Fibroblast of gingiva (primary cell): ENCODE measurements at places on chromosomes 12 and 14.

- DNase-seq: no peak
These were observed 165.5 kb upstream of the DYRK2 start for GRCh38 chr12:67482751-67483661.

DNA sequence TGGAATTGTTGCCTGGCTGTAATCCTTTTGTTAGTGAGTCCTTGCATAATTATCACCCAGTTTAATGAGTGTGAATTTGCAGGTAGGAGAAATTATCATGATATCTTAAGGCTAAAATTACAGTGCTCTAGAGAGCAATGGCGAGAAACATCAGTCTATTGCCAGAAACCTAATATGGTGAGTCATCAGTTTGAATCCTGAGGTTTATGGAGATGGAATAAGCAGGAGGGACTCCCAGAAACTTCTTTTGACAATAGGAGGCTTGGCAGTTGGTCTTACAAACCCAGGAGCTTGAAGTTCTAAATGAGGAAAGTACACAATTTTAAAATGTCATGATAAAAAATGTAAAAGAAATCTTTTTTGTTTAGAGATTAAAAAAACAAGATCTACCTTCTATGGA, 31.5 kb upstream of the CRADD start:
- peak; percentile 23 for DNase-seq

- peak; percentile 72 for DNase-seq
These were observed 27.2 kb downstream of the JDP2 start for GRCh38 chr14:75454963-75455546.

DNA sequence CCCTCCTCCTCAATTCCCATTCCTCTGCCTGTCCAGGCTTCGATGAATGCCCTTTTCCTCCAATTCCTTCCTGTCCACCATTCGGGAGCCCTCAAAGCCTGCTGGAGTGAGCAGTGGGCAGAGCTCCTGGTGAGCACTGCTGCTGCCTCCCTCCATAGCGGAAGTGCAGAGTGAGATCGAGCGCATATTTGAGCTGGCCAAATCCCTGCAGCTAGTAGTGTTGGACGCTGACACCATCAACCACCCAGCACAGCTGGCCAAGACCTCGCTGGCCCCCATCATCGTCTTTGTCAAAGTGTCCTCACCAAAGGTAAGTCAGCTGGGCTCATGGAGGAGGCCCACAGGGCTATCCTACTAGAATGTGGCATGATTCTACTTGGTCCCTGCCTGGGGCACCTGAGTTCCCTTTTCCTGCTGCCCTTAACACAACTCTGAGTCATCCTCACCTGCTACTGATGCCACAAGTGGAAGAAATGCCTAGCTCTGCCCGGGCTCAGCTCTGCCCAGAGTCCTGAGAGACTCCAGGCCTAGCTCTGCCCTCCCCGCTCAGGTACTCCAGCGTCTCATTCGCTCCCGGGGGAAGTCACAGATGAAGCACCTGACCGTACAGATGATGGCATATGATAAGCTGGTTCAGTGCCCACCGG, 8.0 kb downstream of the CACNB3 start:
- no peak for DNase-seq

- DNase-seq: peak; percentile 36
These were observed 12.3 kb upstream of the PARP11 start for GRCh38 chr12:3885277-3886094.

DNA sequence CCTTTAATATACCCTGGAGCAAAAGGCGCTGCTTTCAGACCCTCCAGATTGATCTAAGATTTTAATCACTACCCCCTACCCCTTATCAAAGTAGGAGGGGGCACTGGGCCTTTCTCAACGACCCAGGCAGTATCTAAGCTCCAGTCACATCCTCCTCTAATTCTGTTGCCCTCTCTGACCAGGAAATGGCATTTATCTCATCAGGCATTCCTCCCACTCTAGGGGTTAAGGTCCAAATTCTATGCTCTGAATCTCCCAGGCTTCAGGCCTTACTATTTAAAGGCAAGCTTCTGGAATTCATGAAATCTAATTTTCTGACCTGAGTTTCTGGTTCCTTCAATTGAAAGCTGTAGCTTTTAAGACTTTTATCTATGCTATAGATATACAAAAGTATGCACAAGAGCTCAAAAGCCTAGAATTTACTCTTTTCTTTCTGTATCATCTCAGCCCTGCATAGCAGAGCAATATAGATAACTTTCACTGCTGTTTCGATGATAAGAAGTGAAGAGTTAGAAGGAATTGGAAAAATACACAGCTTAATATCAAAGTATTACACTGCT, 622.9 kb downstream of the RPS29 start:
- DNase-seq: no peak

DNA sequence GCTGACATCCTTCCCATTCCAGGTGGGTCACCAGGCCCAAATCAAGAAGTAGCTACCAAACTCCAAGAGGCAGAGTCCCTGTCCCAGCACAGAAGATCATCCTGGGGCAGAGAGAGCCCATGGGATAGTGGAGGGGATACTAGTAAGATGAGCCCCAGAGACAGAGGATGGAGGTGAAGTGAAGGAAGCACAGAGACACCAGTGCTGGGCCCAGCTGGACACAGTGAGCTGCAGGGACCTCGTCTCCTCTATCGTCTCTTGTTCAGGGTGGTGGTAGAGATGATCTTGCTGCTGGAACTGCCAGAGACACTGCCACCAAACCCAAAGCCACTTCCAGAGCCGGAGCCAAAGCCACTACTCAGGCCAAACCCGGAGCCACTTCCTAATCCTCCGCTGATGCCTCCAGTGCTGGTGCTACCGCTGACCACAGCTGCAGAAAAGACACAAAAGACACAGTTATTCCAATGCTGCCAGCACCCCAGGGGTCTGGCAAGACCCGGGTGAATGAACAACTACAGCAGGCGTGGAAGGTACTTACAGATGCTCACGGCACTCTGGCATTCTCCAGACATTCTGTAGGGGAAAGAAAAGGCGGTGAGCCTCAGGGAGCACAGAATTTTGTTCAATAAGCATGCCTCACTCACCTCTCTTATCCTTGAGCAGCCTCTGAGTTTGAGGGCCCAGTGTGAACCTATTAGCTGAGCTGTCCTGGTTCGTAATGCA, 6.9 kb downstream of the KRT4 start:
- no peak for DNase-seq

DNA sequence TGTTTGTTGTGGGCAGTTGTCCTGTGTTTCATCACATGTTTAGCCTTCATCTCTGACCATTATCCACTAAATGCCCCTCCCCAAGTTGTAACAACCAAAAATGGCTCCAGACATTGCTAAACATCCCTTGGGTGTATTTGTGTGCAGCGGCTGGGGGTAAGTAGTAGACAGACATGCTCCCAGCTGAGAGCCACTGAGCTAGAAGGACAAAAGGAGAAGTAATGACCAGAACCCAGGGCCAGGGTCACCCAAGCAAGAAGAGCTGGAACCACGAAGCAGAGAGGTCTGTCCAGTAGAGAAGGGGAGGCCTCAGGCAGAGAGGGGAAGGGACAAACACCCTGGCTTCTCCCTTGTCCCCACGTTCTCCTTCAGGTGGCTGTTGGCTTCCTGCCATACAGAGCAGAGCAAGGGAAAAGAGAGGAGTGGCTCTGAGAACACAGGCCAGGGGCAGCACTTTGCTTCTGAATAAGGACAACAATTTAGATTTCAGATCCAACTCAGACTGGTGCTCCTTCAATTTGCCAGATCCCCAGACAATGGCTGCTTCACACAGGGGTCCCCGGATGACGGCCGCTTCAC, 55.2 kb downstream of the NDUFA12 start:
- no peak for DNase-seq

GRCh38 chr12:1288333-1288732, 297.3 kb downstream of the ERC1 start:
- no peak for DNase-seq

DNA sequence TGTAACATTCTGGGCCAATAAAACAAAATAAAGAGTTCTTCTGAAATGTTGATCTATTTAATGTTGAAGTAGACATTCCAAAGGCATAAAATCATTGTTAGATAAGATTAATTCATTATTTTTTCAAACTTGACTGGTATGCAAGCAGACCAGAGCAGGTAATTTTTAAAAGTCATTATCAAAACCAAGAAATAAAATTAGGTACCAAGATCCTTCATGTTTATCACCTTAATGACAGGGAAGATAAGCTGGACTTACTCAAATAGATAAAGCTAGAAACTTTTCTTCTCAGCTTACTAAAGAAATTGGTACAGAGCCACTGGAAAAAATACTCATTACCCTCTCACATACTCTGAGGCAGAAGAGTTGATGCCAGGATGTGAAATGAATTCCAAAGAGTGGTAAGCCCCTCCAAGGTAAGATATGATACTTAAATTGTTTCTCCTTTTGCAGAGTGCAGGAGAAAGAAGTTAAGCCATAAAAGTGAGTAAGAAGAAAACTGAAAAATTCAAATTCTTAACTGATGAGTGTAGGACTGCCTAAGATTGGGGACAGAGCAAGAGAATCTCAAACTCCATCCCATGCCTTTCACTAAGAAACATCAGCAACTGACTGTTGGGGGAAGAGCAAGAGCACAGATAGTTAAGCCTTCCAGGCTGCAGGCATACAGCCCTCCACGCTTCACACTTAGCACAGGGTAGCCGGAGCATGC, 111.9 kb downstream of the SLC41A2 start:
- no peak for DNase-seq

DNA sequence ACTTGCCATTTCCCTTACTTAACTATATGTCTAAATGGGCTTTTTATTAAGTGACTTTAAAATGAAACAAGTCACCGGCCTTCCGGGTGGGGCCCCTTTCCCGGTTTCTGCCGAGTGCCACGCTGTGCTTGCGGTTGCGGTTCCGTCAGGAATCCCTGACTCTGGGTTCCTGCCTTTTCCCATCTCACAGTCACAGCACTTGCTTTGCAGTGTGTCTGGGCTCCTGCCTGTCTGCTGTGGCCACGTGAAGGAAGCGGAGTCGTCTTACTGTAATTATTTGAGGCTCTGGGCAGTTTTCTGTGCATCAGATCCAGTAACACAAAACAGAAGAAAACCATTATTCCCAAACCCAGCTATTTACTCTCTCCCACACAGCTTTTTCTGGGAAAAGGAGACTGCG, 44.0 kb upstream of the FRMD6 start:
- DNase-seq: peak; percentile 76

- DNase-seq: peak; percentile 85
These were observed 7.4 kb upstream of the GLRX5 start for GRCh38 chr14:95527387-95528002.

- DNase-seq: no peak
These were observed 75.6 kb upstream of the TMEM132C start for GRCh38 chr12:128191380-128191779.

DNA sequence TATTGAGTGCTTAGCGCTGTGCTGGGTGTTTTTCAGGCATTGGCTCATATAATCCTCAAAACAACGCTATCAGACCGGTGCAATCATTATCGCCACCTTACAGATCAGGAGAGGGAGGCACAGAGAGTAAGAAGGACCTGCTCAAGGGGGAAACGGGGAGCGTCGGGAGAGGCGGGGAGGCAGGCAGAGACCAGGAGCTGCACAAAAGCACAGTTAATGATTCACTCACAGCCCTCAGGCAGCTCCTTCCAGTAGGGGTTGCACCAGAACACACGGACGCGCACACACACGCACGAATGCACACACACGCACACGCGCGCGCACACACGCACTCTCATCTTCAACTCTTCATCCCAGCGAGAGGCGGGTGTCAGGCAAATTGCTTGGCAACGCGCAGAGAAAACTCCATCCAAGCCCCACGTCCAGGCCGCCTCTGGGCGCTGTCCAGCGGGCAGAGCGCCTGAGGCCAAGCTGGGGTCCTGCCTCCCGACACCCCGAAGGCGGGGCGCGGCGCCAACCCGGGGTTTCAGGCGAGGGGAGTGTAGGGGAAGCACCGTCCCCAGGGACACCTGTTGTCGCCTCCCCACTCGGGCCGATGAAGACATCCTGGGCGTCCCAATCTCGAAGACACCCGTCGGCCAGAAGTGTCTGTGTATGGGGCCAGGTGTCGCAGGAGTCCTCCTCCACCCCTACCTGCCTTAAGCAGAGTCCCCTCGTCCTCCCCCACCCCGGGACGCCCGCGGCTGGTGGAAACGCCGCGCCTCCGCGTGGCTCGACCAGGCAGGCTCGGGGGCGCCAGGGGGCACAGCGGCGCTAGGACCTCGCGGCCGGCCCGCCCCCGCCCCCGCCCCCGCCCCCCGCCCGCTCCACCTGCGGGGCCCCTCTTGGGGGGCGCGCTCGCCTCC, 35.5 kb upstream of the STON2 start:
- DNase-seq: peak; percentile 32

- no peak for DNase-seq
These were observed 6.7 kb downstream of the TAS2R43 start for GRCh38 chr12:11085419-11085818.

- no peak for DNase-seq
These were observed 13.7 kb downstream of the FGF6 start for GRCh38 chr12:4431866-4432265.

DNA sequence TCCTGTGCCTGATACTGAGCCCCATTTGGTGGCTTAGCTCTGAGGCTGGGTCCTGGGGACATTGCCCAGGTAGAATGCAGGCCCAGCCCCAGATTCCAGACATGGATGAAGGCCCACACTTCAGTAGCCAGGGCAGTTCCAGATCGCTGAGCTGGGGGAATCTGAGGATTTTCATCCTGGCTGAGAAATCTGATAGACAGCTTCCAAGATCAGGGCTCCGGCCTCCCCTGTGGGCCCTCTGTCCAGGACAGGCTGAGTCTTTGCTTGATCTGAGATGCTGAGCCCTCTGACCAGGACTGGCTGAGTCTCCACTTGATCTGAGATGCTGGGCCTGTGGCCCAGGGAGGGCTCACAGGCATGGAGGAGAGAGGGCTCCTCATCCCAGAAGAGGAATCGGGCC, 3.3 kb upstream of the RASAL1 start:
- DNase-seq: no peak

DNA sequence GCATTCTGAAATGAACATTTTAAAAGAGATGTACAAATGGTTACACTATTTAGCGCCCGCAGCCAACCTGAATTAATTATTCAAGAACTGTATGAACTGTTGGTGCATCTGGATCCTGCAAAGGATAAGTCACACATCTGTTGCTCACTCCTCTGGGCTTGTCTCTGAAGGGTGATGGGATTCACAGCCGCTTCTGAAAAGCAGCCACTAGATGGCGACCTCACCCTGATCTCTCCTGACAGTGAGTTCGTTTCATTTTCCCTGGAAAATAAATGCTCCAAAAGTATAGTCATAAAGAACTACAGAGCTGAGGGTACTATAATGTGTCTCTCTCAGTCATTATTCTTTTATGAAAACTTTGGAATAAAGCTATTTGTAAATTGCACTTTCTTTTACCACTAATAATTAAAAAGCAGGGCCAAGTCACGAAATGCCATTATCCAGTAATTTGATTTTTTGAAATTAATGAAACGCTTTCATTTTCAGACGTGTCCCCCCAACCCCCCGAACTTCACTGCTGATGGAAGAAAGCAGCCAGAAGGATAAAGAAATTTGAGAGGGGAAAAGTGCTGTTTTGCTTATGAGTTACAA, 789.6 kb downstream of the NRXN3 start:
- peak; percentile 66 for DNase-seq
